Left ventricle myocardium inferior (tissue), 1 donor: ENCODE measurements at places on chromosomes 12 and 14. TPM values are rescaled to one million over a fixed set of nuclear protein-coding genes. Genes with fewer than 3 reads are reported as not detected.
A peak's percentile ranks its signal among the peaks of the same experiment; 100 is the strongest.

TMEM30B gene
- total RNA-seq = 0.22 TPM

NTN4 gene
- 76.8 TPM for total RNA-seq

SOAT2 gene
- not detected for total RNA-seq

LALBA gene
- total RNA-seq = not detected

FLRT2 gene
- total RNA-seq = 4.7 TPM

UNC79 gene
- total RNA-seq = 0.25 TPM

CHGA gene
- not detected for total RNA-seq

DCN gene
- 716 TPM for total RNA-seq

SCN8A gene
- 0.41 TPM for total RNA-seq

CLEC4C gene
- total RNA-seq = not detected

KCNA5 gene
- total RNA-seq = 2.6 TPM

CLEC1B gene
- not detected for total RNA-seq

LRP1 gene
- 61.0 TPM for total RNA-seq

FAM186B gene
- total RNA-seq = 0.33 TPM

- H3K4me1 ChIP-seq = no peaks in the 10 kb centered on the region
- no peak overlapping the region for H3K27ac ChIP-seq
- no peak for DNase-seq
- no peak overlapping the region for H3K4me3 ChIP-seq
- H3K27me3 ChIP-seq = peaks cover 28% of the 10 kb centered on the region
- H3K36me3 ChIP-seq = no peaks in the 10 kb centered on the region
These were observed 11.8 kb upstream of the RCOR1 start for GRCh38 chr14:102580550-102581110.

DNA sequence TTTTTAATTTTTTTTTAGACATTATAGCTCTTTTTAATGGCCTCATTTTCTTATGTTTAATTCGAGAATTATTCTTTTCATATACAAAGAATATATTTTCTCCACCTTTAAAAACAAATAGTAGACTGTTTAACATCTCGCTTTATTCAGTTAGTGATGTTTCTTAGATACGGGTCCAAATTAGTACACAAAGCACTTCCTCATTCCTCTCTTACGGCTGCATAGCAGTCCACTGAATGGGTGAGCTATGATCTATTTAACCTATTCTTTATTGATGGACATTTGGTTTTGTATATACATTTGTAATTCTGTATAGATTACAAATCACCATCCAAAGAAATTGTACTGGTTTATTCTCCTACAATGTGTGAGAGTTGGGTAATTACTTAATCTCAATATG lies 8.3 kb upstream of the GPR162 start:
- no peak overlapping the region for H3K4me3 ChIP-seq
- H3K27ac ChIP-seq = no peak overlapping the region
- no peaks in the 10 kb centered on the region for H3K4me1 ChIP-seq
- no peak for DNase-seq
- no peaks in the 10 kb centered on the region for H3K36me3 ChIP-seq

- no peaks in the 10 kb centered on the region for H3K36me3 ChIP-seq
- peak overlapping the region; percentile 28 for H3K27ac ChIP-seq
- no peaks in the 10 kb centered on the region for H3K27me3 ChIP-seq
- DNase-seq = peak; percentile 25
- H3K4me1 ChIP-seq = peaks cover 34% of the 10 kb centered on the region
These were observed 31.2 kb upstream of the KLC1 start for GRCh38 chr14:103597623-103598377.

- H3K4me3 ChIP-seq = no peak overlapping the region
- DNase-seq = no peak
- H3K27me3 ChIP-seq = no peaks in the 10 kb centered on the region
- H3K4me1 ChIP-seq = no peaks in the 10 kb centered on the region
These were observed 109.1 kb upstream of the BCAT1 start for GRCh38 chr12:25058012-25058411.

DNA sequence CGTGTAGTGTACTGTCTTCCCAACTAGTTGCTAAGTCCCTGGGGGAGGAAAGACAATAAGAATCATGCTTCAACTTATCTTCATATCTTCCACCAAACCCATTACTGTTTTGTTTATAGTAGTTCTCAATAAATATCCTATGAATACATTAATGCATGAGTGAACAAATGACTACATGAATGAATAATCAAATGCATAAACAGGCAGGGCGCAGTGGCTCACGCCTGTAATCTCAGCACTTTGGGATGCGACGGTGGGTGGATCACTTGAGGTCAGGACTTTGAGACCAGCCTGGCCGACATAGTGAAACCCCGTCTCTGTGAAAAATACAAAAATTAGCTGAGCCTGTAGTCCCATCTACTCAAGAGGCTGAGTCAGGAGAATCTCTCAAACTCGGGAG lies 32.1 kb upstream of the NR2C1 start:
- no peak overlapping the region for H3K4me3 ChIP-seq
- no peak overlapping the region for H3K27ac ChIP-seq
- H3K36me3 ChIP-seq = peaks cover 41% of the 10 kb centered on the region
- no peaks in the 10 kb centered on the region for H3K27me3 ChIP-seq
- peaks cover 7% of the 10 kb centered on the region for H3K4me1 ChIP-seq

- H3K36me3 ChIP-seq = no peaks in the 10 kb centered on the region
- H3K4me3 ChIP-seq = peak overlapping the region; percentile 20
- no peak for DNase-seq
- peak overlapping the region; percentile 75 for H3K27ac ChIP-seq
- peaks cover 96% of the 10 kb centered on the region for H3K4me1 ChIP-seq
- no peaks in the 10 kb centered on the region for H3K27me3 ChIP-seq
These were observed 332.0 kb downstream of the CACNA1C start for GRCh38 chr12:2384533-2385351.

DNA sequence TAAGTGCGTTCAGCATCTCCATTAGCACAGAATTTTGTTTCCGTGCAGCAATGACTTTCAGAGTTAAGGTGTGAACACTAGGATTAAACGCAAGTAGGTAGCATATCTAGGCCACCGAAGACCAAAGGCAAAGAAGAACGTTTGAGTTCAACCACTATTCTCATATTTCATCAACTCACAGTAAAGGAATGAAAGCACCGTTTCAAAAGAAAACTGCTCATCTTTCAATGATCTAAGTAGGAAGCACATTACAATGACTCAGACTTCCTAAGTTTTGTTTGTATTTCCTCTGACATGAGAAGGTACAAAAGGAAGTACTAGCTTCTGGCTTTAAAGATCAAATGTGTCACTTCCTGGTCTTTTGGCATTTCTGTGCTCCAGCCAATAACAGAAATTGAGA lies 57.6 kb downstream of the ACADS start:
- H3K4me3 ChIP-seq = peak overlapping the region; percentile 3
- no peak for DNase-seq
- H3K27me3 ChIP-seq = no peaks in the 10 kb centered on the region
- H3K4me1 ChIP-seq = peaks cover 18% of the 10 kb centered on the region

DNA sequence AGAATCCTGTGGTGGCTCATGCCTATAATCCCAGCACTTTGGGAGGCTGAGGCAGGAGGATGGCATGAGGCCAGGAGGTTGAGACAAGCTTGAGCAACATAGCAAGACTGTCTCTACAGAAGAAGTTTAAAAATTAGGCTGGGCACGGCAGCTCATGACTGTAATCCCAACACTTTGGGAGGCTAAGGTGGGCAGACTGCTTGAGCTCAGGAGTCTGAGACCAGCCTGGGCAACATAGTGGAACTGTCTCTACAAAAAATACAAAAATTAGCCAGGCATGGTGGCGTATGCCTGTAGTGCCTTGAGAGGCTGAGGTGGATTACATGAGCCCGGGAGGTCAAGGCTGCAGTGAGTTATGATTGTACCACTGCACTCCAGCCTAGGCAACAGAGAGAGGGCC lies 998 bp upstream of the CYP27B1 start:
- H3K4me3 ChIP-seq = no peak overlapping the region
- no peak for DNase-seq
- peaks cover 43% of the 10 kb centered on the region for H3K27me3 ChIP-seq
- H3K27ac ChIP-seq = no peak overlapping the region
- peaks cover 47% of the 10 kb centered on the region for H3K4me1 ChIP-seq

GRCh38 chr14:57530571-57530970 lies 36.9 kb upstream of the CCDC198 start:
- DNase-seq = no peak
- H3K4me1 ChIP-seq = no peaks in the 10 kb centered on the region
- H3K4me3 ChIP-seq = no peak overlapping the region
- no peaks in the 10 kb centered on the region for H3K27me3 ChIP-seq

DNA sequence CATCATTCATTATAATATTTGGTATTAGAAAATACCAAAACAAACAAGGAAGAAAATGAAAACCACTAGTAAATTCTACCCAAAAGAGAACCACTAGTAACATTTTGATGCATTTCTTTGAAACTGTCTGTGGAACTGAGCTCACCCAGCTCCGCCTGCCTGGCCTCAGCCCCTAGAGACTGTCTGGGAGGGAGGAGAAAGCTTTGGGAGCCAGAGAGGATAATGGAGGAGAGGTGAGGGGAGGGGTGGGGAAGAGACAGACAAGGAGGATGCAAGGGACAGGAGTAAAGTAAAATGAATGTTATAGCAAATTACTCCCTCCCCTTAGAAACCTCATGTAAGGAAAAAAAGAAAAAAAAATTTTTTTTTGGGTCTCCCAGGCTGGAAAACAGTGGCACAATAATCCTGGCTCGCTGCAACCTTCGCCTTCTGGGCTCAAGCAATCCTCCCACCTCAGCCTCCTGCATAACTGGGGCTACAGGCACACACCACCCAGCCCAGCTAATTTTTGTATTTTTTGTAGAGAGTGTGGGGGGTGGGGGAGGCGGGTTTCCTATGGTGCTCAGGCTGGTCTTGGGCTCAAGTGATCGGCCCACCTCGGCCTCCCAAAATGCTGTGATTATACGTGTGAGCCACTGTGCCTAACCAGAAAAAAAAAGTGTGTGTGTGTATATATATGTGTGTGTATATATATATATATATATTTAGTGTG lies 3.2 kb upstream of the MMP19 start:
- peak overlapping the region; percentile 95 for H3K27ac ChIP-seq
- no peak for DNase-seq
- H3K4me1 ChIP-seq = peaks cover 23% of the 10 kb centered on the region
- H3K27me3 ChIP-seq = peaks cover 33% of the 10 kb centered on the region
- no peaks in the 10 kb centered on the region for H3K36me3 ChIP-seq

- no peak overlapping the region for H3K4me3 ChIP-seq
- DNase-seq = no peak
- H3K27ac ChIP-seq = no peak overlapping the region
- H3K27me3 ChIP-seq = no peaks in the 10 kb centered on the region
These were observed 14.1 kb downstream of the CYP46A1 start for GRCh38 chr14:99698236-99698635.

- H3K4me1 ChIP-seq = no peaks in the 10 kb centered on the region
- no peaks in the 10 kb centered on the region for H3K36me3 ChIP-seq
- DNase-seq = no peak
- H3K27me3 ChIP-seq = no peaks in the 10 kb centered on the region
- H3K27ac ChIP-seq = no peak overlapping the region
These were observed 84.4 kb upstream of the ETV6 start for GRCh38 chr12:11564984-11565651.

- H3K4me1 ChIP-seq = no peaks in the 10 kb centered on the region
- H3K27ac ChIP-seq = no peak overlapping the region
These were observed 27.6 kb upstream of the KCNMB4 start for GRCh38 chr12:70338531-70338930.

- H3K27ac ChIP-seq = no peak overlapping the region
- no peak overlapping the region for H3K4me3 ChIP-seq
- H3K36me3 ChIP-seq = no peaks in the 10 kb centered on the region
These were observed 20.7 kb downstream of the SLC7A7 start for GRCh38 chr14:22794551-22794951.

GRCh38 chr14:53915364-53916014 lies 41.1 kb downstream of the BMP4 start:
- no peak for DNase-seq
- H3K27ac ChIP-seq = no peak overlapping the region
- H3K4me1 ChIP-seq = peaks cover 7% of the 10 kb centered on the region
- H3K27me3 ChIP-seq = no peaks in the 10 kb centered on the region
- H3K4me3 ChIP-seq = no peak overlapping the region
- no peaks in the 10 kb centered on the region for H3K36me3 ChIP-seq

- H3K27me3 ChIP-seq = peaks cover 6% of the 10 kb centered on the region
- peaks cover 19% of the 10 kb centered on the region for H3K4me1 ChIP-seq
- H3K36me3 ChIP-seq = no peaks in the 10 kb centered on the region
- no peak overlapping the region for H3K4me3 ChIP-seq
- DNase-seq = no peak
- H3K27ac ChIP-seq = no peak overlapping the region
These were observed 11.2 kb upstream of the MAP1LC3B2 start for GRCh38 chr12:116547955-116548501.

GRCh38 chr14:60266021-60266937 lies 17.3 kb downstream of the PPM1A start:
- DNase-seq = no peak
- H3K4me1 ChIP-seq = peaks cover 30% of the 10 kb centered on the region
- H3K36me3 ChIP-seq = peaks cover 4% of the 10 kb centered on the region

GRCh38 chr14:104687601-104688504 lies 1.6 kb upstream of the INF2 start:
- H3K36me3 ChIP-seq = no peaks in the 10 kb centered on the region
- peak overlapping the region; percentile 97 for H3K4me3 ChIP-seq
- H3K27ac ChIP-seq = peak overlapping the region; percentile 89
- H3K27me3 ChIP-seq = no peaks in the 10 kb centered on the region

DNA sequence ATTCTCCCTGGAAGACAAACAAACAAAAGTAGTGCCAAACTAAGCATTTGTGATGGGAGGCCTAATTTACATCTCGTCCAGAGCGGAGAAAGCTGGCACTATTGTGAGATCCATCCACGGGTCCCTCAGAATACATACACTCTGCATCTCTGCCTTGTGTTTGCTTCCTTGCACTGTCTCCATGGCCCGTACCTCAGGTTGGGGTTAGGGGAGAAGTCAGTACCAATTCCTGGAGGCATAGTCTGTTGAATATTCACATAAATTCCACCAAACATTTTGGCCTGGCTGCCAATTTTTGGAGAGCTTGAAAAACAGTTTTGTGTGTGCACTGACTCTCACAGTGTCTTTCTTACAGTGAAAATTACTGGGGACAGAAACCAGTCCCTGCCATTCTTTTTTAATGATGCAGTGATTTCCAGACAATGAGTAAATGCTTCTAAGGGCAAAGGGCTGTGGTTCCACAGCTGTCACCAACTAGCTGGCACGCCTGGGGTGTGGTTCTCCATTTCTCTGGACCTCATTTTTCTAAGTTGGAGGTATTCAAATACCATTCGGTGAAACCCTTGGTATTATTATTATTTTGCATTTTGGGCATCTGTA lies 119.7 kb upstream of the HIF1A start:
- H3K36me3 ChIP-seq = no peaks in the 10 kb centered on the region
- DNase-seq = no peak
- no peaks in the 10 kb centered on the region for H3K27me3 ChIP-seq
- H3K4me3 ChIP-seq = no peak overlapping the region

- H3K4me3 ChIP-seq = no peak overlapping the region
- DNase-seq = peak; percentile 15
- H3K36me3 ChIP-seq = no peaks in the 10 kb centered on the region
- H3K27ac ChIP-seq = no peak overlapping the region
These were observed 707.5 kb upstream of the TMEM132C start for GRCh38 chr12:127559349-127560040.

DNA sequence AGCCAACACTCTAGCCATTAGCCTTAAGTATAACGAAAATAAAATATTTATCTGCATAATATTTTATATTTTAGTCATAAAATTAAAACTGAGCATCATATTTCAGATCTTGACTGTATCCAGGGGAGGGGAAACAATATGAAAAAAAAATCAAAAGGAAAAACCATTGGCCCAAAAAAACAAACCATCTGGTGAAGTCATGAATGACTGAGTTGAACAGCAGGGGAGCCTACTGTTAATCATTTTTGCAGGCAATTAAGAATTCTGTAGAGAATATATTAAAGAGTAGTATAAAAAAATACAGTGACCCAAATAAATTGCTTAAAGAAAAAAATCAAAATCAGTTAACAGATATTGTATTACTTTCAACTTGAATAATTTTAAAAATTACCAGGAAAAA lies 224.8 kb downstream of the C12orf50 start:
- H3K27ac ChIP-seq = no peak overlapping the region
- H3K36me3 ChIP-seq = no peaks in the 10 kb centered on the region
- DNase-seq = no peak
- H3K27me3 ChIP-seq = no peaks in the 10 kb centered on the region
- no peak overlapping the region for H3K4me3 ChIP-seq
